ENCODE measurements at places on chromosomes 12 and 14.

DNA sequence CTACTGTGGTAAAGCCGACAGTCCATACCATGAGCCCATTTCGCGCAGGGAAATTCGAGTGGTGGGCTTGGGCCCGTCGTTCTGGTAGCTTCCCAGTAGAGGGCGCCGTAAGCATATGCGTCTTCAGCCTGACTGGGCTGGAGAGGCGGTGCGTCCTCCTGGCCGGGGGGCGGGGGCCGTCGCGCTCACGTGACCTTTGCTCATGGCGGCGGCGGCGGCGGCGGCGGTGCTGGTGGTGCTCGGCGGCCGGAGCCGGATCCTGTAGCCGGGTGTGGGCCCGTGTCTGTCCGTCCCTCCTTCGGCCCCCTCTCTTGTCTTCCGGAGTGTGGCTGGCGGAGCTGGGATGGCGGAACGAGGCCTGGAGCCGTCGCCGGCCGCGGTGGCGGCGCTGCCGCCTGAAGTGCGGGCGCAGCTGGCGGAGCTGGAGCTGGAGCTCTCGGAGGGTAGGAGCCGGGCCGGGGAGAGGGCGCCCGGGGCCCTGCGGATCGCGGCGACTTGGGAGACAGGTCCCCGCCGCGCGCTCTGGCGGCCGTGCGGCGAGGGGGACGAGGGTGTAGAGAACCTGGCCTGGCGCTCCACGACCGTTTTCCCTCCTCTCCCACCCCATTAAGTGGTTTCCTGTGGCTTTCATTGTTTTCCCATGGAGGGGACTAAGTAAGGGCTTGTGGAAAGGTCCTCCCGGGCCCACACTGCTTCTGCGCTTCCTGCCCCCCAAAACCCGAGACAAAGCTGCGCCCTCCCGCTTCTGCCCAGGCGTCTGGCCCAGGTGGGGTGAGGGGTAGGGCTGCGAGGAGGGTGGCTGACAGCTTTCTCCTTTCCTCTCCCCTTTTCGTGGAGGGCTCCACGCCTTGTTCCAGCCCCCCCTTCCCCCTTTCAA, at the start of gene DIP2B:
TSS of gene DIP2B (plus strand) at position 188 of the 877 bp plus-strand sequence. CDS start at position 344, 156 bp downstream.
- DNase-seq = peak; percentile 96

GRCh38 chr14:81172353-81172752, 48.4 kb downstream of the GTF2A1 start:
- no peak for DNase-seq

GRCh38 chr14:65433157-65433556, 20.6 kb downstream of the FUT8 start:
- DNase-seq = no peak

DNA sequence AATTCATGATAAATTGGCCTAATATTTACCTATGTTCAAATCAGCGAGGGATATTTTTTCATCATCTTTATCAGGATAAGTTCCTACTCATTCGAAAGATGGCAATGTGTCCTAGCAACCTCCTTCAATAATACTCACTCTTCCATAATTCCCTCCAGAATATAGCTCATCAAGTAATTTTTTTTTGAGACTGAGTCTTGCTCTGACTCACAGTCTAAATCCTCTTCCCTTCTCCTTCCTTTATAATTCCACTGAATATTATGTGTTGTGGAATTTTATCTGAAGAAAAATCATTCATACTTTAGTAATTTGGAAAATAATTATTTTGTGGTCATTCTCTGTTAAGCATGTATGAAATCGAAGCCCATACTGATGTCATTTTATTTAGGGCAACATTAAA, 663.8 kb downstream of the FLRT2 start:
- no peak for DNase-seq

GRCh38 chr12:116099652-116100432, 177.7 kb downstream of the MED13L start:
- no peak for DNase-seq

GRCh38 chr12:109296431-109296830, 12.7 kb downstream of the FOXN4 start:
- DNase-seq = no peak

GRCh38 chr12:6424008-6424347, 20.8 kb upstream of the CD27 start:
- DNase-seq = no peak

DNA sequence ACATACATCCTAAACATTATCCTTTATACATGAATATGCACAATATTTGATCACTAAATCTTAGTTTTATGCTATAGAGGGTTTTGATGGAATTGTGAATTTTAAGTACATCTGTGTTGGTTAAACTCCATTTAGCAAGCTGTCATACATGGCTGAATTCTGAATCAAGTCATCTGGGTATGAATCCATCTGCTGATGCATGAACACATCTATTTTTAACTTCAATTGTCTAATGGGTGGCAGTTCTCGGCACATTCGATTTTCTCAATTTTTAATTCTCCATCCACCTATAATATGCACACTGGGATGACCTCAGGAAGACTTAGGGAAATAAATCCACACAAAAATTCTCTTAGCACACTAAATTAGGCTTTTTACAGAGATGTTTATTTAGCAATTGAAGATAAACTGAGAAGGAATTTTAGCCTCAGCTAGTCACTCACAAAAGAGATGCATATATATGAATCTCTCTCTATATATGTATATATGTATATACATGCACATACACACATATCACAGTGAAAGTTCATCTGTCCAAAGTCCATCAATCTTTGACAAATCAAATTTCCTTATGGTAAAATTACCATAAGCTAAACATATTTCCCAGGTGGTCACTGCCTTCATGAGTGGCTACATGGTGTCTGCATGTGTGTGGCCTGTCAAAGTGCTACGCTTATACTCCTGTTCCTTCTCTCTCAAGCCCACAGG, 44.5 kb upstream of the VPS33A start:
- DNase-seq = no peak

DNA sequence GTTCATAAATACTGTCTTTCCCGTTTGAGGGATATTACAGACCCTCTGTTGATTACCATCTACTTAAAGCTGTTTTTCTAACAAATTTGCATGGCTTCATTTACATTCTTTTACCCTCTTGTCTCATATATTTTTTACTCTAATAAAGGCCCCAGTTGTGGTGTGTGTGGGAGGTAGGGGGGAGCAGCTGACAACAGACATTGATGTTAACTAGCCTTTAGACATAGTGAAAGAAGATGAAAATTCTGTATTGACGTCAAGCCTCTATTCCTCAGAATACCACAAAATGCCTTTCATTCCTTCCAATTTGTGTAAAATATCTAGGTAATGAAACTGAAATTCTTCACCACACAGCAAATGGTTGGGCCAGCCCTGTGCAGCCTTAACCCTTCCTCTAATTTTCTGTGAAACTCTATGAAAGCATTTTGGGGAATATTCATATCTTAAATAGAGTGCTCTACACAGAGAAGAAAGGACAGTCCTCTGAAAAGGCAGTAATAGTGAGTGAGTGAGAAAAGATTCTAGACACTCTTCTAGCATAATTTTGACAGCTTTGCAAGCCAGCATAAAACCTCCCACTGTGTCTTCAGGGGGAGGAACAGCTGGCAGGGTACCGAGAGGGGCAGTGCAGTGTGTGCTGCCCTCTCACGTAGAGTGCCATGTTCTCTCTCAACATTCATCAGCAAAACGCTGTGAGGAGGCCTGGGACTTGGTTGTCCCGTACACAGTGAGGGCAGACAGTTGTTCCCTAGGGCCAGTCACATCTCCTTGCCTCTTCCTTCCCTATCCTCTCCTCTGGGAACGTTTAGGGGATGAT, 20.1 kb upstream of the CERS5 start:
- no peak for DNase-seq

- DNase-seq = no peak
Measured at GRCh38 chr12:56208006-56208405, 13.7 kb downstream of the RNF41 start.

DNA sequence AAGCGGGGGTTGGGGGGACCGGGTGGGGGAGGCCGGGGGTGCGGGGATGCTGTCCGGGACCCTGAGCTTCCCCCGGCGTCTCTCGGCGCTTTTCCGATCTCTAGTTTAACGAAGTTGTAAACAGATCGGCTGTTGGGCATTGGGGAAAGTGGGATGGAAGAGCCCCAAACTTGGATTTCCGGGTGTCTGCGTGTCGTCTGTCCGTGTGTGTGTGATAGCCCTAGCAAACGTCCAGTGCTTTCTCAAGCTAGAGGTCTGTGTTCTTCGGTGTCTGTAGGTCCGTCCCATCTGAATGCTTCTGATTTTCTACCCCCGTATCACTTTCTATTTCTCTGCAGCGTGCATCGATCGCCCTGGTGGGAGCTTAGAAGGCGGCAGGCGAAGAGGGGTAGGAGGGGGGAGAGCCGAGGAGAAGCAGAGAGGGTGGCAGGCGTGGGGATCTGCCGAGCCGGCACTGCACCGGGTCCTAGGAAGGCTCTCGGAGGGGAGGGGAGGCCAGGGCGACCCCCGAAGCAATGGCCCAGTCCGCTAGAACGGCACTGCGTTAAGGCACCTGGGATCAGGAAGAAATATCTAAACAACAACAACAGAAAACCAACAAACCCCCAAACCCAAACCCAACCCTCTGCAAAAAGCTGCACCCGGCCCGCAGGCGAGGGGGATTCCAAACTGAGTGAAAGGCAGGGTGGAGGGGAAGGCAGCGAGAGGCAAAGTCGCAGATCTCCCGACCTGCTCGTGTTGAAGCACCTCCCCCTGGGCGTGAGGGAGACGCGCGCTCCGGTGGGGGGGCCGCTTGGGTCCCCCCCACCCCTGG, 1.0 kb downstream of the KCNA1 start:
- DNase-seq = peak; percentile 73

GRCh38 chr14:37045340-37046061, 126.9 kb downstream of the SLC25A21 start:
- DNase-seq = no peak

- no peak for DNase-seq
Measured at GRCh38 chr12:94372461-94372860, 87.2 kb downstream of the CEP83 start.

GRCh38 chr14:81127785-81128184, 93.0 kb downstream of the GTF2A1 start:
- DNase-seq = no peak

GRCh38 chr12:100274291-100274690, 7.3 kb downstream of the SCYL2 start:
- no peak for DNase-seq
